Gastrocnemius medialis (tissue), 4 donors: ENCODE measurements at places on chromosomes 11 and 22. TPM values are rescaled to one million over a fixed set of nuclear protein-coding genes. Genes with fewer than 3 reads are reported as not detected.

- no peak for DNase-seq
Measured at GRCh38 chr22:27952779-27953178, 33.7 kb upstream of the PITPNB start.

DNA sequence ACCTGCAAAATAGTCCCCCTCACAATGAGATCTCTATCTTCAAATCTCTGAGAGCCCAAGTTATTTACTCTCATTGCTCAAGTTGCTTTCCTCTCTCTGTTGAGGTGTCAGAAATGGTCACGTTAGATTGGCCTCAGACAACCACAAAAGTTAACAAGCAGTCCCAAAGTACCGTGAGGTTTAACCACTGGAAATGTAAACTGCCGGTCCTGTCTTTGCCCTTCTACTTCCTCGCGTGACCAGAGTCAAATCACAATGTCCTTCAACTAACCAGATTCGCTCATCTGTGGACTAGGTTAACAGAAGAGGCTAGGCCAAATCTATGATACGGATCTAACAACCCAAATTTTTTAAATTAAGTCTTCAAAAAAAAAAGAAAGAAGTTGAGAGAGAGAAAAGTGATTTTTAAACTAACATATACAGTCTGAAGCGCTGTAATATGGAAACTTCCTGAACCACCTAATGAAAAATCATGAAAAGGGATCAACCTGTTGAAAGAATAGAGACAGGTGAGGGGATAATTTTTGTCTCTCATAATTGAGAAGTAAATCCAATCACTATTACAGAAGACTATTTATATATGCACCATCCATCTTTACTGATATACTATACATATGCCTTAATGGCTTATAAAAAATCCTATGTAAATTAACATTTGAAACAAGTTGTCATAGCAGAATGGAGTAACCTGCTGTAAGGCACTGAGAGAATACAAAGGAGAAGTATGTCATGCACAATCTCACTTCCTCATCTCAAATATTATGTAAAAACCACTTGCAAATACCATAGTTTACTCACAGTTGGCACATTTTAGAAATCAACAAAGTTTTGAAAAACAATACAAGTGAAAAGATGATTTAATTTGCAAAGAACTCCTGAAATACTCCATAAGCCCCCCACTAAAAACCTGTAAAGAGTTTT, 3.3 kb upstream of the JAML start:
- DNase-seq: no peak

GRCh38 chr11:92845805-92846204, 123.6 kb upstream of the MTNR1B start:
- no peak for DNase-seq

- DNase-seq: no peak
Measured at GRCh38 chr11:70030412-70030811, 47.7 kb upstream of the ANO1 start.

DNA sequence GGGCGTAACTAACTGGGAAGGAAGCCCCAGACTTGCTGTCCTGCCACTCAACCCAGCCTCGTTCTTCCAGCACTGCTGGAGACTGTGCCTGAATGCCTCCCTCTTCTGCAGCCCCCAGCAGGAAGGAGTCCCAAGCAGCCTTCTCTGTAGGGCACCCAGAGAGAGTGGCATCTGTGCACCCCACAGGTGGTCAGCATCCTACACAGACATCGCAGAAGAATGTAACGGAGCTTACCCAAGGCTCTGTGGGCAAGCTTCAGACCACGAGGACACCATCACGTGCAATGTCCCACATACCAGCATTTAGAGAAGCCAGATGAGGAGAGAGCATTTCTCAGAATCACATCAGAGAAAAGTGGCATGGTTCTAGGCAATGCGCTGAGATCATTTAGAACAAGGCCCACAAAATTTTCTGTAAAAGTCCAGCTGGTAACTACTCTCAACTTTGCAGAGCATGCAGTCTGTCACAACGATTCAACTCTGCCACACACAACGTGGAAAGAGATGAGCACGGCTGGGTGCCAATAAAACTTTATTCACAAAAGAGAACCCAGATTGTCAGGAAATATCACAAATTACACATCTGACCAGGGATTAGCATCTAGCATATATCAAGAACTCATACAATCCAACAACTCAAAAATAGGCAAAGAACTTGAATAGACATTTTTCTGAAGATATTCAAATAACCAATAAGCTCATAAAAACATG, 33.4 kb downstream of the SHANK2 start:
- DNase-seq: no peak

DNA sequence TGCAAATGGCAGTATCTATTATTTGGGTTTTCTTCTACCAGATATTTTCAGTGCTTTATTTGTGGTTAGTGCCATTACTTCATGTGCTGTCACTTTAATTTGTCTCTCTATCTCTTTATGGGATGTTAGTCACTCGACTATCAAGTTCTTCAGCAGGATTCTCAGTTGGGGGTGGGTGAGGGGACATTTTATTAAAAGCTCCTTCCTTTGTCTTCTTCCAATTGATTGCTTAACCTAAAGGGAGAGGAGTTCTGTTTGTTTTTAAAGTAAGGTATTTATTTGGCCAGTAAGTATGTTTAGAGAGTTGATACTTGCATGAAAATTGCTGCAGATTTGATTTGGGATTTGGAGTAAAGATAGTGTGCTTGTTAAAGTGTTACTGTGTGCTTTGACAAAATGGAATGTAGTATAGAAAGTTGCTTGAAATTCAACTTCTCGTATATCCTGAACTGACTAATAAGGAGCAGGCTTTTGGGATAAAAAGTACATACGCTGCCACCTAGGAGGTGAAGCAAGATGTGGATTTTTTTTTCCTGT, 10.3 kb downstream of the YAP1 start:
- no peak for DNase-seq

DNA sequence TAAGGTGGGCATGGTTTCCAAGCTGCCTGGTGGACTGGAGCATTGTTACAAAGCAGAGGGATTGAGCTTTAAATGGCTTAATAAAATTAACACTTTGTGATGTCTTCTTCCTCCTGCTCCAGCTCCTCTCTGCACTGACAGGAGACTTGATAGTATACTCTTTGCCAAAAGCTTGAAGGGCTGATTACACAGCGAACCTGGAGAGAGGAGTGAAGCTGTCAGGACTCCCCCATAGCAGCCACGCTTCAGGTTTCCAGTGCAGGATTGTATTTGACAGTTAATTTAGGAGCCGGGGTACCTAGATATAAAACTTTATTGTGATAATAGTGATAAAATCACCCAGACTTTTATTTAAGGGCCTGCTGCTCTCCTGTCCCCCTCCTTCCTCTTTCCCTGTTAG, 50.0 kb downstream of the TRIM44 start:
- no peak for DNase-seq

GRCh38 chr11:75579841-75580240, 17.8 kb downstream of the SERPINH1 start:
- DNase-seq: no peak

Gene FGF19
- total RNA-seq: not detected

Gene ZNRD2
- total RNA-seq: 54.7 TPM

Gene KCTD14
- not detected for total RNA-seq

Gene OR6A2
- total RNA-seq: not detected

Gene CECR2
- total RNA-seq: 12.3 TPM

Gene CDON
- 1.7 TPM for total RNA-seq
